A549 (cell line): ENCODE measurements at places on chromosomes 11 and 22. TPM values are rescaled to one million over a fixed set of nuclear protein-coding genes. Genes with fewer than 3 reads are reported as not detected.
A peak's percentile ranks its signal among the peaks of the same experiment; 100 is the strongest.

GRCh38 chr11:70339066-70339465, 59.3 kb upstream of the CTTN start:
- no peak for DNase-seq

GRCh38 chr11:120549346-120549745, 37.8 kb downstream of the GRIK4 start:
- no peak for DNase-seq

- no peak for DNase-seq
Measured at GRCh38 chr22:46287873-46288751, 8.6 kb upstream of the GTSE1 start.

GRCh38 chr22:49323751-49324415, 503.8 kb downstream of the BRD1 start:
- no peak for DNase-seq

GRCh38 chr11:16403851-16404250, 47.5 kb upstream of the SOX6 start:
- no peak for DNase-seq

- DNase-seq: no peak
Measured at GRCh38 chr11:76124905-76125770, 81.2 kb downstream of the WNT11 start.

DNA sequence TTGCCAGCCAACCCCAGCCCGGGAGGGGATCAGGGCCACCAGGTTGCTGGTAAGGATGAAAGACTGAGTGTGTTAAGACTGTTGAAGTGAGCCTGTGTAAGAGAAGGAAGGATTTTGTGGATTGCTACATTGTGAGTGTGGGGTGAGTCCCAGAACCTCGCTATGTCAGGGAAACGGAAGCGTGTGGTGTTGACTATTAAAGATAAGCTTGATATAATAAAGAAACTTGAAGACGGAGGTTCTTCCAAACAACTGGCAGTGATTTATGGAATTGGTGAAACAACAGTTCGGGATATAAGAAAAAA, 627 bp downstream of the JRKL start:
- peak; percentile 7 for DNase-seq

DNA sequence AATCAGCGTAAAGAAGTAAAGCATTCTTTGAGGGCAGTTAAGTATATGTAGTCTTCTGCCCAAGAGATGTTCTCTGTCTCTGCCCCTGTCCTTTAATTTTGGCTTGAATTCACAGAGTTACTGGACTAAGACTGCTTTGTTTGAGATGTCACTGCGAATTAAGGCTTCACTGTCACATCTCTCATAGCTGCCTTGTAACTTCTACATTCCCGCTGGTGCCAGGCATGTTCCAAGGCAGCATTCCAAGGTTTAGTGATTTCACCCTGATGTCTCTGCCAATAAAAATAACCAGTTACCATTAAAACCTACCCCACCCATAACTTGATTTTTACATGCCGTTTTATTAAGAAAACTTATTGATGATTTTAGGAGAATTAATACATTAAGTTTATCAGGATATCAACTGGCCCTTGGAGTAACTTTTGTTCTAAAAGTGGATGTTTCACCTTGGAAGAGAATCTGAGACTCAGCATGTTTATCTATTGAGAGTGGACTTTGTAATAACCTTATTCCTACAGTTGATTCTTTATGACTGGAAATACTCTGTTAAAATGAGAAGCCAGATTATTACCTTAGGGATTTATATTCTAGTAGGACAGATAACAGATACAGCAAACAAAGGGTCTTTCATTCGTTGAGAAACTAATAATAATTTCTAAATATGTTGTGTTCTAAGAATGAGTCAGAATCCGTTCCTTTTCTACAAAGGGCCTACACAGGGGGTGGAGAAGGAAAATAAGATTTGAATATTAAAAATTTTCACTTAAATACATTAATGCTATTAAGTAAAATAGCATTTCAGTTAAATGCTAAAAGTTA, 110.2 kb downstream of the UVRAG start:
- no peak for DNase-seq

DNA sequence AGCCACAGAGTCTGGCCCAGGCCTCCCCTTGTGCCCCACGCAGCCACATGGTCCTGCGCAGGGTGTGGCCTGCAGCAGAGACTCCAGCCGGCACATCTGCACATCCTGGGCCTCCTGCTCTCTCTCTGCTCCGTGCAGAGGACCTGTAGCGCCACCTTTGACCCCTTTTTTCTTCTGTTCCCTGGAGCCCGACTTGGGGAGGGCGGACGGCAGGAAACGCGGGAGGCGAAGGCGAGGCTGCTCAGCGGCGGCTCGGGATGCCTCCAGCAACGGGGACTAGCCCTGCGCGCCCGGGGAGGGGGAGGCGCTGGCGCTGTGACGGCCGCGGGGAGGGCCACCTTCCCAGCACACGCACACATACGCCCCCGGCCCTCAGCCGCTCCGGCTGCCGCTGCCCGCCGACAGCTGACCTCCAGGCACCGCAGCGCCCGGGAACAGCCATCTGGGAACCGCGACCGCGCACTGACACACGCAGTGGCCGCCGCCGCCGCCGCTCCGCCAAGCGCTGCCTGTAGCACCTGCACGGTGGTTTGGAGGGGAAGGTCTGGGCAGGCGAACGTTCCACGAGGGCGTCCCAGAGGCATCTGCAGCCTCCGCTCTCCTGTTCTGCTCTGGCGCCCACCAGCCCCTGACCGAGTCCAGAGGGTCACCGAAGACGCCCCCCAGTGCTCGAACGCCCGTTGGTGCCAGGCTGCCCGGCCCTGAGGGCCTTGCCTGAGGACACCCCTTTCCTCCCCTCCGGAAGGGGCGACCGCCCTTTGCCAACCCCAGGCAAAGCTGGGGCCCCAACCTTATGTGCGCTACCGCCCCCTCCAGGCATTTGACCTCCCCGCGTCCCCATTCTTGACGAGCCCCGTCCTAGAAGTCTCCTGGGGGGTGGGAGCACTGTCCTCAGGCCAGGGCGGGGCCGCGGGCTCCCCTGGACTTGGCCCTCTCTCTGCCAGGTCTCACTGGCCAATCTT, 16.9 kb upstream of the C22orf42 start:
- DNase-seq: no peak

GRCh38 chr11:65314501-65315203, at the start of gene CDC42EP2:
TSS of gene CDC42EP2 (plus strand) at chr11:65314866. CDS start at chr11:65320899, 6,033 bp downstream.
- peak; percentile 77 for DNase-seq

GRCh38 chr22:46655861-46656608, 35.8 kb downstream of the GRAMD4 start:
- no peak for DNase-seq

Gene CARD10
- 14.1 to 16.1 TPM (median 15.3 TPM) in 3 replicates for polyA plus RNA-seq

Gene WNT7B
- polyA plus RNA-seq: 80.8 to 92.0 TPM (median 82.2 TPM) in 3 replicates

Gene SYT12
- polyA plus RNA-seq: 6.6 to 10.6 TPM (median 9.6 TPM) in 3 replicates
